Right renal pelvis (tissue), 4 donors: ENCODE measurements at places on chromosomes 16 and 17. TPM values are rescaled to one million over a fixed set of nuclear protein-coding genes. Genes with fewer than 3 reads are reported as not detected.

GRCh38 chr17:14833201-14833785 lies 431.8 kb downstream of the PMP22 start:
- DNase-seq = no peak

- DNase-seq = no peak
Observed at GRCh38 chr17:17532991-17533390, 36.8 kb upstream of the RASD1 start.

GRCh38 chr17:59437791-59438281 lies 106.4 kb downstream of the YPEL2 start:
- no peak for DNase-seq

GRCh38 chr16:10581507-10581906 lies 1.1 kb upstream of the EMP2 start:
- DNase-seq = no peak

- no peak for DNase-seq
Observed at GRCh38 chr17:50531428-50532025, 1.0 kb upstream of the EPN3 start.

DNA sequence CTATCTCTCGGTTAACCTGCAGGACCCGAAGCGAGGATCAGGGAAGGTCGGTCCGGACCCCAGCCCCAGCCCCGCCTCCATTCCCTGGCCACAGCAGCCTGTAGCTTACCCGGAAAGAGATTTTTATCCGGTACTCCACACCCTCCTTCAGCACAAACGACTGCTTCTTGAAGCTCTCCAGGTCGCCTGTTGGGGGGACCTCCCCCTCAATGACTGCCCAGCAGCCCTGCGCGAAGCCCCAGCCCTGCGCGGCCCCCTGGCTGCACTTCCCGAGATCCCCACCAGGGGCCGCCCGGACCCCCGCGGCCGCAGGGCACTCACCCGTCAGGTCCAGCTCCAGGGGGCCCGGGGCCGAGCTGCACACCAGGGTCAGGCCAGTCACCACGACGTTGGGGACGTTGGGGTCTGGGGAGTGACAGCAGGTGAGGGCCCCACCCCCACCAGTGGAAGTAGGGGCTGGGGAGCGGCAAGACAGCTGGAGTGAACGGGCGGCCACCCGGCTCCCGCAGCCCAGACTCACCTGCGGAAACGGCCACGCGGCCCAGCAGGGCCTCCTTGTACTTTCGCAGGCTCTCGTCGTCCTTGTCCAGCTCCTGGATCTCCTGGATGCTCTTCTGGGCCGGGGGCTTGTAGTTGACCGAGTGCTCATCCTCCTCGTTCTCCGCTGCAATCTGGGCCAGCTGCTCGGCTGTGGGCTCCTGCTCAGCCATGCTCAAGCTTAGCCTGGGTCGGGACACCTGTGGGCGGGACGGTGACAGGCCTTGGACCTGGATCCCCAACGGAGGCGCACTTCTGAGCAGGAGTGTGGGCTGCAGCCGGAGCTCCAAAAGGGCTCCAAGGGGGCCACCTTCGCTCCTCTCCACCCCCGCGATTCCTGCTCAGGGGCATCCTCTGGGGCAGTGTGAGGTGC lies 1.7 kb downstream of the ARHGDIA start:
- no peak for DNase-seq

DNA sequence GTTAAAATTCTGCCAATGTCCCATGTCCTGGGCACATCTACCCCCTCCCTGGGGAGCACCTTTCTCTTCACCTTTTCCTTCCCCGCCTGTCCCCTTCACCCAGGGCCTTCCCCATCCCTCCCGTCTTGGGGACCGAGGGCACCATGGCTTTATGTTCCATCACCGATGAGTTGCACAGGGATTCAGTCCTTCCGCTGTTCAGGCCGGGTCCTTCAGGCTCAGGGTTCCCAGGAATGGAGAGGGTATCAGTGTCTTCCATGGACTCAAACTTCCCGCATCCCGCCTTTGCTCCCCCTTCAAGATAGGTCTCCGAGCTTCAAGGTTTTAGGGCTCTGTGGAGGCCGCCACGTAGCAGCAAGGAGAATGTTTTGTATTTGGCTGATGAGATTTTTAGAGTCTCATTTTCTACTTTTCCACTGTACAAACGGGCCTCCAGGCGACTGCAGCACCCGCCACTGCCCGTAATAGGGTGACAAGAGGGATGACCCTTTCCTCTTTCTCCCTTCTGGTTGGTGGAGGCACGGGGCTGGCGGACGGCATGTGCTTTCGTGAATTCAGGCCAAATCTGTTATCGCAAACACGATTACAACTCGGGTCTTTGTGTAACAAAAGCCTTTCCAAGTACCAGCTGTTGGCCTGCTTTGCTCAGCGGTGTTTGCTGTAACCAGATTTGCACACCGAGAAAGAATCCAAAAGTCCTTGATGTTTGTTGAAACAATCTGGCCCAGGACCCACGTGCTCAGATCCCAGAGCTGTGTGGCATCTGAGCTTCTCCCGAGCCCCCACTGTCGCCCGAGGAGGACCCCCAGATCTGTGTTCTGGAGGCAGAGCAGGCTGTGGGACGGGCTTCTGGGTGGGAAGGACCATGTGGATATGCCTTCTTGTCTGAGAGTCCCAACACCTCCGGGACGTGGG lies 236.3 kb downstream of the SEC14L1 start:
- no peak for DNase-seq

- no peak for DNase-seq
Observed at GRCh38 chr16:69311533-69312387, 610 bp downstream of the VPS4A start.

DNA sequence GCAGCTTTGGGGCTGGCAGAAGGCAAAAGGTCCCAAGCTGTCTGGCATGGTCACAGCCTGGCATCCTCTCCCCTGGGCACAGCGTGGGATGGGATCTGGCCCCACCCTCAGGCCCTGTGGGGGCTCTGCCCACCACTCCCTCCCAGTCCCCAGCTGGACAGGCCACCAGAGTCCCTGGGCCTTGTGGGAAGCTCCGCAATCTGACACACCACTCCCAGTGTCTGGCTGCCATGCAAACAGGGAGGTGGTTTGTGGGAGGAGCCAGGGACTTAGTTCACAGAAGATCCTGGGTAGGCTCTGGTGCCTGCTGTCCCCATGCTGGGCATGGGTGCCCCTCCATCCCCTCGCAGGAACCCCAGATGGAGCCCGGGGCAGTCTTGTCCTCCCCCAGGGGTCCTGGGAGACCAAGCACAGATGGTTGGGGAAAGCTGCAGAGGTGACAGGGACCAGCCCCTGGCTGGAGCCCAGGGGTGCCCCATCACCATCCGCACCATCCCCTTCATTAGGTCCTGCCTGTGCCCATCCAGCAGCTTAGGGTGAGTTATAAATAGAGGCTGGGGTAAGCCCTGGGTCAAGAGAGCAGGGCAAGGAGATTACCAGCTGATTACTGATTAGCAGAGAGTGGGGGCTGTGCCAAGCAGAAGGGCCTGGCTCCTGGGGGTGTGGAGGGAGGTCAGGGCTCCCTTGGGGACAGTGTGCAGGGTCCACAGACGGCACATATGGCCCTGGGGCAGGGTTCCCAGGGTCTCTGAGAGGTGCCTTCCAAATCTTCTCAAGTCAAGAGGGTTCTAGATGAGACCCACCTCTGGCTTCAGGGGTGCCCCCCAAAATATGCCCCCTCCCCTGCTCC lies 6.2 kb downstream of the FSCN2 start:
- DNase-seq = no peak

- no peak for DNase-seq
Observed at GRCh38 chr17:32341857-32342602, at the start of gene C17orf75. Gene C17orf75 (minus strand): TSS chr17:32342173. CDS start chr17:32342139, 34 bp downstream.

- DNase-seq = no peak
Observed at GRCh38 chr17:33097411-33097810, 105.8 kb downstream of the SPACA3 start.

- DNase-seq = no peak
Observed at GRCh38 chr16:69150146-69150865, 17.9 kb downstream of the UTP4 start.

DNA sequence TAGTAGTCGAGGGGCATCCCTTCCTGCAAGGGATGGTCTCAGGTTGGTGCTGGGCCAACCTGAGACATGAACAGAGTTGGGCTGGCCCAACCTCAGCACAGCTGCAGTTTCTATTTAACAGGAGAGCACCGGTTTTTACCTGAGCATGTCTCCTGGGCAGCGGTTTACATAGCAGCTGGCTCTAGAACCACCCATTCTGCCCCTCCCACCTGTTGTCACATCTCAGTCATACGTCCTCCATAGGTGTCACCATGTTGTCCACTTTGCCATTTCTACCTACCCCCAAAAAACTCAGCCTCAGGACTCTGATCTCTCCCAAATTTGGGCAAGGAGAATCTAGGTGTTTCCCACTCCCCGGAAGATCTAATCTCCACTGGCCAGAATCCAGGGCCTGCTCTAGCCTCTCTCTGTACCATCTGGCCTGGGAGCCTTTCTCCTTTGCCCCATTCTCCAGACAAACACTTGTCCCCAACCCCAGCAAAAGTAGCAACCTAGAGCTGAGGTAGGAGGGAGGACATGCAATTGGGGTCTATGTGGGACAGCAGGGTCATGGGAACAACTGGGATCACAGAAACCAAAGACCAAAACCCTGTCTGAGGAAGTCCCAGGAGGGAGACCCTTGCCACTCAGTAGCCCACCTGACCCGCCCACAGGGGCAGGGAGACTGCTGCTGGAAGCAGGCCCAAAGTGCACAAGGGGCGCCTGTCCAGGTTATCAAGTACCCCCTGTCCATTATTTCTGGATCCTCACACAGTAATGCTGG lies 19.1 kb downstream of the ETV4 start:
- DNase-seq = no peak

DNA sequence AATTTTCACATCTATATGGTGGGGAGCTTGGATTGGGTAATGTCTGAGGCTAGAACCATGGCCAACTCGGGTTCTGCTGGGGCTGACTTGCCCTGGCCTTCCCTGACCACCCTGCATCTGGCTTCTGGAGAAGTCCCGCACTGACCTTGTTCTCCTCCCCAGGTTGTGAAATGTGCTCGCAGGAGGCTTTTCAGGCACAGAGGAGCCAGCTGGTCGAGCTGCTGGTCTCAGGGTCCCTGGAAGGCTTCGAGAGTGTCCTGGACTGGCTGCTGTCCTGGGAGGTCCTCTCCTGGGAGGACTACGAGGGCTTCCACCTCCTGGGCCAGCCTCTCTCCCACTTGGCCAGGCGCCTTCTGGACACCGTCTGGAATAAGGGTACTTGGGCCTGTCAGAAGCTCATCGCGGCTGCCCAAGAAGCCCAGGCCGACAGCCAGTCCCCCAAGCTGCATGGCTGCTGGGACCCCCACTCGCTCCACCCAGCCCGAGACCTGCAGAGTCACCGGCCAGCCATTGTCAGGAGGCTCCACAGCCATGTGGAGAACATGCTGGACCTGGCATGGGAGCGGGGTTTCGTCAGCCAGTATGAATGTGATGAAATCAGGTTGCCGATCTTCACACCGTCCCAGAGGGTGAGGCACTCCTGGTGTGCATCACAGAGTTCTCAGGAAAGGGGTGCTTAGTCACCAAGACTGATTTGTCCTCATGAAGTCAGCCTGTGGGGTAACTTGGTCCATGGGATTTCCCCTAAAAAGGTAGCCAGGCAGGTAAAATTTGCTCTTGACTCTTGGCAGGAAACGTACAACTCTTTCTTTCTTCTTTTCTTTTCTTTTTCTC lies 6.1 kb downstream of the NOD2 start:
- no peak for DNase-seq

DNA sequence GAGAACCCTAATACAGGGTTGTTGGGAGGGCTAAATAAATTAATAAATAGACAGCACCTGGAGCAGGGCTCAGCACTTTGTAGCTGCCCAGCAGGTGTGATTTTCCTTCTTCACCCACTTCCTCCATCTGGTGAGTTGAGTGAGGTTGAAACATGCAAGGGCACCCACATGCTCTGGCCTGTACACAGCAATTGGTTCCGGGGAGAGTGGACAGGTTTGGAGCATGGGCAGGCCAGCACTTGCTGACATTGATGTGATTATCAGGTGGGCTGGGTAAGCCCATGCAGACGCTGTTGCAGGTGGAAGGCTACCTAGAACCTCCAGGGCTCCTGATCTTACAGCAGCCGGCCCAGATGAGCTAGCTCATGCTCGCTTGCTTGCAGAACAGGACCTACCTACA lies 1.3 kb upstream of the MRTFB start:
- no peak for DNase-seq

DNA sequence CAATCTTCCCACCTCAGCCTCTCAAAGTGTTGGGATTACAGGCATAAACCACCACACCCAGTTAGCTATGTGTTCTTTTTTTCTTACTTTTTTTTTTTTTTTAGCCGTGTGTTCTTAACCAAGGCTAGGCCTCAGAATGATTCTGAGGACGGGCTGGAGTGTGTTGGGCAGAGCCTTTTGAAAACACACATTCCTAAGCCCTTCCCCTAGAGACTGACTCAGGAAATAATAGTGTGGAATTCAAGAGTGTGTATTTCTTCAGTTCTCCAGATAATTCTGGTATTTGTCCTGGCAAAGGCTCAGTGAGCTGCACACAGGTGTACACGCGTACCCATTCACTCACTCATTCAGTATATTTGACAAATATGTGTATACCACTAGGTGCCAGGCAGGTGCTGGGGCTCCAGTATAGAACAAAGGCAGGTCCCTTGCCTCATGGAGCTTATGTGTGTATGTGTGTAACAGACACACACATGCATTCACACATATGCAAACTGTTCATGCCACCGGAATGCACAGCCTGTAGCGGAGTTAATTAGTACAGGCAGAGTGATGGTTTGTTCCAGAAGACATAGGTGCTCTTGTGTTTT lies 19.4 kb upstream of the NFATC3 start:
- DNase-seq = no peak

DNA sequence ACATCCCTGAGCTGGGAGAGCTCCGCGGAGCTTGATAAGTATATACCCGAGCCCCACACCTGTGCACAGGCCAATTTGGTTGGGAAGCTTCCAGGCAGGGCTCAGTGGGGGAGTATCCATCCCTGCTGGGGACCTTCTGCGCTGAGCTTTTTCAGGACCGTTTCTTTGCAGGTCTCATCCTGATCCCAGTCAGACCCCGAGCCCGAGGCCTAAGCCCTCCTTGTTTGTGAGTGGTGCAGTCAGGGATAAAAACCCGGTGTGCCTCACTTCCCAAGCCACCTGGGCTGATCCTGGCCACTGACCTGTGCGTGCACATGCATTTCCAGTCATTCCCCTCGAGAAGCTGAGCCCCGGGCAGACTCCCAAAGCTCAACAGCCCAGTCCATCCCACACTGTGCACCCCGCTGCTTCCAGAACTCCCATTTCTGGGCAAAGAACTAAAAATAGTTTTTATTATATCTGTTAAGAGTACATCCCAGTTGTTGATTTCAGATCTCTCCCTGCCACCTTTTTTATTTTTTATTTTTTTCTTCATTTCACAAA lies 27.3 kb upstream of the NAT9 start:
- no peak for DNase-seq

The TMEM100 gene
- polyA plus RNA-seq = 62.3 TPM

The PYY gene
- polyA plus RNA-seq = 0.39 TPM

The SPDYE4 gene
- polyA plus RNA-seq = 0.18 TPM

The C16orf89 gene
- 5.5 TPM for polyA plus RNA-seq

The DCTPP1 gene
- 43.6 TPM for polyA plus RNA-seq

The ZNF785 gene
- polyA plus RNA-seq = 20.4 TPM

The C17orf50 gene
- polyA plus RNA-seq = 0.08 TPM

The GSDMA gene
- polyA plus RNA-seq = 2.7 TPM

The ABI3 gene
- polyA plus RNA-seq = 5.1 TPM

The GAA gene
- 55.1 TPM for polyA plus RNA-seq
